Fibroblast of skin of back (primary cell): ENCODE measurements at places on chromosomes 4 and X.

DNA sequence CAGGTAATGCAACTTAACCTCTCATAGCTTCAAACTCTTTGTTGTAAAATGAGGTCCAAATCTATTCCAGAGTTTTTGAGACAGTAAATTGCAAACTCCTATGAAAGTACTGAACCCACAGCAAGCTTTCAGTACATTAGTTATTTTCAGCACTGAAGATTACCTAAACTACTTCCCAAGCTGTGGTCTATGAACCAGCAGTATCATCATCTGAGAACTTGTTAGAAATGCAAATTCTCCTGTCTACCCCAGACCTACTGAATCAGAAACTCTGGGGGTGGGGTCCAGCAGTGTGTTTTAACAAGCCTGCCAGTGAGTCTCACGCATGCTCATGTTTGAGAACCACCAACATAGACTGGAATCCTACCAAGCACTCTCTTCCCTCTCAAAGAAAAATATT lies 5.7 kb upstream of the CASP6 start:
- no peak for DNase-seq

DNA sequence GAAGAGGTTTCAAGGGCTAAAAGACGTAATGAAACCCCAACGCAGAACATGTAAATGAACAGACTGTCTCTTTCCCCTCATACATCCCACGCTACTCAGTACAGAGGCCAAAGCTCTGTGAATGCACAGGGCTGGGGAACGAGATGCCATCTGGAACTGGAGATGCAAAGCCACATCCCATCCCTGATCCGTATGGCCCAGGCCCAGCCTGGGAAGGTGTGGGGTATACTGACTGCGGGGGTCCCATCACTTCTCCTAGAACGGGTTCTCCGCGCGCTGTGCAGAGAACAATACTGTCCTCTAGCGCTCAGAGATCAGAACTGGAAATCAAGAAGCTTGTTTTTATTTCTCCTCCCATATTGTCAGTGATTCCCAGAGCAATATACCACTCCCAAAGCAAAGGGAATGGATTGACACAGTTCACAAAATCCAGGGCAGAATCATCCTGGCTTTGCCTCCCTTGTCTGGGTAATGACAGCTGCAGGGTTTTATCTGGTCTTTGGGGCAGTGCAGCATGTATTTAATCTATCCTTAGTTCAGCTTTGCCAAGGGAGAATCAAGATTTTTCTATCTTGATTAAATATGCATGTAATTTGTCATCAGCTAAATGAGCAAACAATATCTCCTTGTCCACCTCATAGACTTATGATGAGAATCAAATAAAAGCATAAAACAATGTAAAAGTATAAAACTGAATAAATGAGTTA lies 47.3 kb upstream of the TLR3 start:
- DNase-seq = peak; percentile 61

- DNase-seq = no peak
Measured at GRCh38 chr4:55127521-55127920, 2.1 kb upstream of the KDR start.

- no peak for DNase-seq
Measured at GRCh38 chrX:68999356-68999755, 165.9 kb downstream of the PJA1 start.

GRCh38 chr4:62028745-62029144 lies 828.6 kb downstream of the ADGRL3 start:
- DNase-seq = no peak

GRCh38 chr4:878796-879728 lies 53.1 kb downstream of the GAK start:
- DNase-seq = no peak

GRCh38 chr4:101865501-101866062 lies 75.1 kb downstream of the BANK1 start:
- DNase-seq = peak; percentile 79

DNA sequence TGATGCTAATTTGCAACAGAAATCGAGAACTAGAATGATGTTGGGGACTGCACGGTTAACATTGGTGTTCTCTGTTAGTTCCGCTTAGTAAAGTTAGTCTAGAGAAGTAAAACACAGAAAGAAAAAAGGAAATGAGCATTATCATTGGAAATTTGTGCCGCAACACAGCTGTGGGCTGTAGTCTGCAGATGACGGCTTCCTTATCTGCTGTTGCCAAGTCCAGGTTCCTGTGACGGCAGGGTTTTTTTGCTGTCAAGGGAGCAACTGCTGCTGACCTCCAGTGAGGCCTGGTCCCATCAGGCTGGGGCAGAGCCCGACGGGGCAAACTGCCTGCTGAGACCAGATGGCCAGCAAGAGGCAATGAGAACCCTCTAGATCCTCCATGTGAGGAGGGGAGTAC lies 38.9 kb upstream of the PHEX start:
- no peak for DNase-seq

- peak; percentile 34 for DNase-seq
Measured at GRCh38 chr4:139556724-139557555, 921 bp upstream of the SETD7 start.

- no peak for DNase-seq
Measured at GRCh38 chrX:7714351-7714750, 128.6 kb upstream of the VCX start.

GRCh38 chr4:152348670-152349069 lies 187.2 kb downstream of the FBXW7 start:
- no peak for DNase-seq

GRCh38 chrX:24485323-24485722 lies 20.2 kb downstream of the PDK3 start:
- no peak for DNase-seq

DNA sequence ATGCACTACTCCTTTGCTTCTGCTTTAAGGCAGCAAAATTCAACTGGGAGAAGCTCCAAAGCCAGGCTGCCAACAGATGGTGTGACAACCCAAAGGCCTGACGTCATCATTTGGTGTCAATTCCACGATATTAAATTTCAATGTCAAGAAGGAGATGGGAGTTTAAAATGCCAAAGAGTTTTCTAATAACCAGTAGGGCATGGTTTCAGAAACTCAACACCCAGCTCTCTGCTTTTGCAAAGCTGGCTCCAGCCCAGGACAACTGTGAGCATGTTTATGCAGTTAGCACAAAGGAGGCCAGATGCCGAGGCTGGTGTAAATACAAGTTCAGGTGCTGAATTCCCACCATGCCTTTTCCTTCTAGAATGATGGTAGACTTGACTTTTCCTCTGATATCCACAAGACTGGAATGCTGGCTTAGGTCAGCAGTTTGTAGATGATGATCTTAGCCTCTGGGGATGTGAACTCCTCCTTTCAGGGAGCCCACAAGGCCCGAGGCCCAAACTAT lies 67.3 kb downstream of the AFAP1 start:
- DNase-seq = peak; percentile 95

- peak; percentile 40 for DNase-seq
Measured at GRCh38 chr4:163071308-163071707, 95.4 kb downstream of the NAF1 start.

- no peak for DNase-seq
Measured at GRCh38 chr4:8614365-8615193, 22.0 kb downstream of the CPZ start.

DNA sequence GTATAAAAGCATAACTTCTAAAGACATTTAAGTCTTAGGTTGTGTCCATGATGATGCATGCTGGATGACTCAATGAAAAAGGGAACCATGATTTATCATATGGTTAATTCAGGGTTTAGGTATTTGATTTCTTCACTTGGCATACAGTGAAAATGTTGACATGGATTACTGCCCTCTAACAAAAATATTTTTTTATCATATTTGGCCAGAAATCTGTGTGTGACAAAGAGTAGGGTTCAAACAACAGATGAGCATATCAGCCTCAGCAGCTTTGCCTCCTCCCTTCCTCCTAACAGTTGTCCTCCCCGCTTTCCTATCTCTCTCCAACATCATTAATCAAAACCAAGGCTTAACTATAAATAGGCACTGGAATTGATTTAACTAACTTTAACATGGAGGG lies 46.3 kb downstream of the ARHGAP6 start:
- DNase-seq = peak; percentile 78

GRCh38 chr4:163309466-163309865 lies 22.9 kb downstream of the NPY1R start:
- DNase-seq = no peak

DNA sequence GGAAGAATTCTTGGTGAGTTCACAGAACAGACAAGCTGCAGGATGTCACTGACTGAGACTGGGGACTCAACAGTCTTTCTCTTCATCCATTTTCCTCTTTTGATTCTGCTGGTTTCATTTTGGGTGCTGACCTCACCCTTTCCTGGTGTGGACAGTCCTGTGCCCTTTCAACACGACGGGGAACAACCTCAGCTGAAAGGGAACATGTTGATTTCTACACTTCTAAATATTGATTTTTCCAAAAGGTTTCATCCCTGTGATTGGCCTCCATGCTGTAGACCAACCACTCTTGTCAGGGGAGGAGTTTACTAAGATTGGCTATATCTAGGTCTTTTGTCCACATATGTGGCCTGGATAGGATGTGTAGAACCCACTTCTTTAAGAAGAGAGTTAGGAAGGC lies 91.8 kb downstream of the SLC4A4 start:
- no peak for DNase-seq

DNA sequence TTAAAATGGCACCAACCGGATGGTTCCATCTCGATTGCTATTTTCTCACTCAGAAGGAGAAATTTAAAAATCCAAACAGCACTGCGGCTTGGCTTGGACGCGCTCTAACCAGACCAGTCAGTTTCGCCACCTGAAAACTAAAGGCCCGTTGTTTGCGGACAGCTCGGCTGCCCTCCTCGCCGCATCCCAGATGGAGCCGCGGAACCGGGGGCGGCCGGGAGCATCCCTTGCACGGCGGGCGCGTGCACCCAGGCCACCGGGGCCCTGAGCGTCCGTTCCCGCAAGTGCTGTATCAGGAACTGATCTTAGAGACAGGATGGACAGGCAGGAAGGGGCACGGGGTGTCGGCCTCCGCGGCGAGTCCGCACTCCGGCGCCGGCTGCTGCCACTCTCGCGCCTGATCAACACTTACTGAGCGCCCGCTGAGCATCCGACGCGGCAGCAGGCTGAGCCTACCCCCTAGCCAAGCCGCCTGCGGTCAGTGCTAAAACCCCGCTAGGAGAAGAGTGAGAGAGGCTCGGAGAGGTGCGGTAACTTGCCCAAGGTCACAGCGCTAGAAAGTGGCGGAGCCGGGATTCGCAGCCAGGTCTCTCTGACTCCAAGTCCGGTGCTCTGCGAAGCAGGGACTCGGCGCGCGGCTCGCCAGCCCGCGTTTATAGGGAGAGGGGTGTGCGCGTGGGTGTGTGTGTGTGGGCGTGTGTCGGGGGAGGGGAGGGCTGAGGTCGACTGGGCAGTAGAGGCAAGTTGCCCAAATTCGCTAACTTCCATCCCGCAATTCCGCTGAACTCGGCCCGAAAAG lies at the start of gene CITED1:
Gene CITED1 (minus strand): TSS at position 629 of the 799 bp plus-strand sequence. CDS start 3,045 bp downstream, outside the sequence.
- no peak for DNase-seq

GRCh38 chr4:77959566-77960338 lies 97.1 kb downstream of the MRPL1 start:
- DNase-seq = peak; percentile 30

DNA sequence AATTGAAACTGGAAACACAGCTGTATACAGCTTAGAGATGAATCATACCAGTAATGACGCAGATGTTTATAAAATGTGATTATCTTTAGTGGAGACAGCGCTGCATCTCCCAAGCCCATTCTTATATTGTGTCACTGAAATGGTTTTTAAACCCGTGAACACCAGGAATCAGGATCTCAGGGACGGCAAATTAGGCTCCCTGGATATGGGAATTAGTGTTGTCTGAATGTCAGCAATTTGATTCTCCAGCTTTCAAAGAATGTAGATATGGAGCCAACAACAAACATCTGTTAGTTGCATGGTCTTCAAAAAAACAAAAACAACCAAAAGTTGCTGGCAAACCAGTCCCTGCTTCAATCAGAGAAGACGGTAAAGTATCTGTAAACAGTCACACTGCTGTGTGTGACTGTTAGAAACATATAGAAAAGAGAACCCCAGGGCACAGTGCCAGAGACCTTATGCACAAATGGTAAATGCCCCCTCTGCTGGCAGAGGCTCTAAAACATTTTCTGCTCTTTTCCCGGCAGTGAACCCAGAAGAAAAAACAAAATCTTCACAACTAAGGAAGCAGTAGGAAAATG lies 351.9 kb upstream of the FTHL17 start:
- DNase-seq = peak; percentile 68

DNA sequence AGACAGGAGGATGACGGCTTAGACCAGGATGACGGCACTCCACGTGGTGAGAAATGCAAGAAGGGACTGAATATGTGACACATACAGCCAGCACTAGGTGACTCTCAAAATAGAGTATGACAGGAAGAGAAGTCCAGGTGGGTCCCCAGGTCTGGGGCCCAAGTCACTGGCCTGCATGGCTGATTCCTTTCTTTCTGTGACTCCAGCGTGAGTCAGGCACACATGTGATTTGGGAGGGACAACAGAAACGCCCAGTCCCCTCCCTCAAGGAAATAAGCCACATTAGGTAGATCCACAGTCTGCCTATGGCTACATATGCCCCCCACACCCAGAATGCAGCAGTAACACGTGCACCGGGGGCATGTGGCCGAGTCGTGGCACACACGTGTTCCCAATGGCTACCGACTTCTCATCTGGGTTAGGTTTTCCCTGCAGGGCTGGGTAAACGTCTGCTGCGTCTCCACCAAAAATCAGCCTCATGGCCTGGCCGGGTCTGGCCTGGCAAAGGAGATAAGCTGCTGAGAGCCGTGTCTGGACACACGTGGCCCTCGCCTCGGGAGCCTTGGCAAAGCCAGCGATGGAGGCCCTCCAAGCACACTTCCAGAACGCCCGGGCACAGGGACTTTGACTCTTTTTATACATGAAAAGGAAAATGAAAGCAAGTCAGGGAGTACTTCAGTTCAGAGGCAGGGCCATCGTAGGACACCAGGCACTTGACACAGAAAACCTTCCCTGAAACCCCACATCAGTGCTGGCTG lies 19.3 kb downstream of the SEL1L3 start:
- DNase-seq = peak; percentile 22

DNA sequence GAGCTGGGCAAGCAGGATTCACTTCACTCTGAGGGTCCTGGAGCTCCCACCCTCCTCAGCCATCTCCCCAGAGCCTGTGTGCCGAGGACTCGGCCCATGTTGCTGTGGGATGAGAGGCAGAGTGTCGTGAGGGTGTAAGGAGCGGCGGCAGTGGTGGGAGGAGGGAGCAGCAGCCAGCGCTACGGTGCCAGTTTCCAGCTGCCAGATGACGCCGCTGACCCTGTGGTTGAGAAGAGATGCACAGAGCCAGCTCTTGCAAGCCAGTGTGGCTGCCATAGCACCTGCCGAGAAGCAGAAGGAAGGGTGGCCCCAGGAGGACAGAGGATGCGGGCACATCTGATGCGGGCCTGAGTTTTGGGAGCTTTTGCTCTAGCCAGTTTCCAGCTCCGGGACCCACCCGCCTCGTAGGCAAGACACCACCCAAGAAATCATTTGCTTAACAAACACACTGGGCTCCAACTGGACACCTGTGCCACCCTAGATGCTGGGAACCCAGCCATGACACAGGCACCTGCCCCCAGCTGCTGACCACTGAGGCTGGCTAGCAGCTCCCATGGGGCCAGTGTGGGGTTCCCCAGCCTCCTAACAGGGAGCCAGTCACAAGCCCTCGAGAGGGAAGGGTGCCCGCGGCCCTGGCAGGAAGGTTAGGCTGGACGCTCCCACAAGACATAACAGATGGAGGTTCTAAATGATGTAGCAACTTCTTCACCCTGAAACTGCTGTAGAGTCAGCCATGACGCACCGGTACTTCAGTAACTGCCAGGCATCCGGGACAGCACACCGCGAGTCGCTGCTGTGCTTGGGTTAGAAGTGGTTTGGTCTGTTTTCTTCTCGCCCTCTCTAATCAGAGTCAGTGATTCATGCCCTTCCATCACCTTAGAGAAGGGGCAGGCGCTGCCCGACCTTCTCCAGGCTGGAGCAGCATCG lies 8.9 kb downstream of the MSANTD1 start:
- peak; percentile 23 for DNase-seq
